ENCODE measurements at places on chromosomes 16 and 17.

DNA sequence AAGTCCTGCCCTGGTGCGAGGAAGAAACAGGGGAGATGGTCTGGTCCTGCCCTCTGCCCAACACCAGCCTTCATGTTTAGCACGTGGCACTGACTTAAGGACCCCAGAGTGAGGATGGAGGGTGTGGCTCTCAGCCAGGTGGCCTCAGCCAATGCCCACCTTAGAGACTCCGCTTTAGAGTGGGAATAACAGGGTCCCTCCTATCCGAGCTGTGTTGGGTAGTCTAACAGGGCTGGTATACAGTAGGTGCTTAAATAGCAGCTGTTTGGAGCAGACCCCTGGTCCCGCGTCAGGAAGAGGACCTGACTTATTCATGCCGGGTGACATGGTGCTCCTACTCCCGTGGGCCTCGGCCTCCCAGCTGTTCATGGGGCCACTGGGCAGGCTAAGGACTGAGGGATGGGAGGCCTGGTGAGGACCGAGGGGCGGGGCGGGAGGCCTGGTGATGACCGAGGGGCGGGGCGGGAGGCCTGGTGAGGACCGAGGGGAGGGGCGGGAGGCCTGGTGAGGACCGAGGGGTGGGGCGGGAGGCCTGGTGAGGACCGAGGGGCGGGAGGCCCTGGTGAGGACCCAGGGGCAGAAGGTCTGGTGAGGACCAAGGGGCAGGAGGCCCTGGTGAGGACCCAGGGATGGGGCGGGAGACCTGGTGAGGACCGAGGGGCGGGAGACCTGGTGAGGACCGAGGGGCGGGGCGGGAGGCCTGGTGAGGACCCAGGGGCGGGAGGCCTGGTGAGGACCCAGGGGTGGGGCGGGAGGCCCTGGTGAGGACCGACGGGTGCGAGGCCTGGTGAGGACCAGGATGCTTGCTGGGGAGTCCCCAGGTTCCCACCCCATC lies 7.6 kb downstream of the ZFPM1 start:
- no peak for DNase-seq

DNA sequence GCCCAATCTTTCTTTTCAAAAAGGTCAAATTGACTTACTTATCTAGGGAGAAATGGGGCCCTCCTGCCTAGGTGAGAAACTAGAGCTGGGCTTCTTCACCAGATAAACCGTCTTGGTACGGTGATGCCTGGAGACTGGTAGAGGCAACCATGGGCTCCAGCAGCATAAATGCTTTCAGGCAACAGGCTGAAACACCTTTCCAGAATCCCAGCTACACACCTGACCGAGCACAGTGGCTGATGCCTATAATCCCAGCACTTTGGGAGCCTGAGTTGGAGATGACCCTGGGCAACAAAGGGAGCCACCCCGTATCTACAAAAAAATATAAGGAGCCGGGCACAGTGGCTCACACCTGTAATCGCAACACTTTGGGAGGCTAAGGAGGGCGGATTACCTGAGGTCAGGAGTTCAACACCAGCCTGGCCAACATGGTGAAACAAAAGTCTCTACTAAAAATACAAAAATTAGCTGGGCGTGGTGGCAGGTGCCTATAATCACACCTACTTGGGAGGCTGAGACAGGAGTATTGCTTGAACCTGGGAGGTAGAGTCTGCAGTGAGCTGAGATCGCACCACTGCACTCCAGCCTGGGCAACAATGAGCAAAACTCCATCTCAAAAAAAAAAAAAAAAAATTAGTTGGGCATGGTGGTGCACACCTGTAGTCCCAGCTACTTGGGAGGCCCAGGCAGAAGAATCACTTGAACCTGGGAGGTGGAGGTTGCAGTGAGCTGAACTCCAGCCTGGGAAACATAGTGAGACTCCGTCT lies 8.0 kb downstream of the TRAF4 start:
- DNase-seq = no peak

DNA sequence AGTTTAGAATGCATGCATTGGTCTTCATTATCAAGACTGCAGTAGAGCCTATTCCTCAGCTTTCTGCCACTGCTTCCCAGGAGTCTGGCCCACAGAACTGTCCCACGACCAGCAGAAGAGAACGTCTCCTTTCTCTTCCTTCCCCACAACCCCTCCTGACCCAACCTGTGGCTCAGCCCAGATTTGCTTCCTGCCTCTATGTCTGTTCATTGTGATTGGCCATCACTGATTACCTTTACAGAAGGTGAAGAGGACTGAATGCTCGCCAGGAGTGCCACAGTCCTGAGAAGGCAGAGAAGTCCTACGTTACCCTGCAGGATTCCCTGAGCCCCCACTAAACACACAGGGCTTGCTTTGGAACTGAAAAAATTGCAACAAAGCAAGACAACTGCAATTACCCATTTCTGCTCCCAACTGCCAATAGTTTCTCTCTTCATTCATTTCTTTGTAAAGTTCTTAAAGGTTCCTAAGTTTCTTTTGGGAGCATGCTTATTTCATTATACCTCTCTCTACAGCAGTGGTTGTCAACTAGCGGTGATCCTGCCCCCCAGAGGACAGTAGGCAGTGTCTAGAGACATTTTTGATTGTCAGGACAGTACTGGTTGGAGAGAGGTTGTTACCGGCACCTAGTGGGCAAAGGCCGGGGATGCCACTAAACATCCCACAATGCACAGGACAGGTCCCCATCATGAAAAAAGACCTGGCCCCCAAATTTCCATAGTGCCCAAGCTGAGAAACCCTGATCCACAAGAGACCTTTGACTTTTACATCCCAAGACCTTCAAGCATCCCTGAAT lies 4.5 kb upstream of the NAT9 start:
- peak; percentile 28 for DNase-seq

DNA sequence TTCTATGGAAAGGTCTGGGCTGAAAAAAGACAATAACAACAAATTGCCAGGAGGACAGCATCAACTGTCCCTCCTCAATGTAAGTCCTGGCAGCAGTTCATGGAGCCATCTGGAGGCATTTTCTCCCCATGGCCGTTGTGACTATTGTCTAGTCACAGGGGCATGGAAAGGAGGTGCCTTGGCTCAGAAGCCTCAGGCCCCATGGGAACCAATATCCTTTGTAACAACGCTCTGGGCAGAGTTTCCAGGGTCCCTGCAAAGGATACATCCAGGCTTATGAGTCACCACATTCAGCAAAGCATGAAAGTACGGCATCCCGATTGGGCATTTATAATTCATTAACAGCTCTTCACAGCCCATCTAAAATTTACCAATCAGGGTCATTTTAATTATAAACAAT lies 85.2 kb downstream of the GLG1 start:
- no peak for DNase-seq

GRCh38 chr17:6454495-6455320 lies 10.5 kb downstream of the PIMREG start:
- DNase-seq = no peak

GRCh38 chr17:50559674-50560184 lies 786 bp upstream of the CACNA1G start:
- peak; percentile 42 for DNase-seq

DNA sequence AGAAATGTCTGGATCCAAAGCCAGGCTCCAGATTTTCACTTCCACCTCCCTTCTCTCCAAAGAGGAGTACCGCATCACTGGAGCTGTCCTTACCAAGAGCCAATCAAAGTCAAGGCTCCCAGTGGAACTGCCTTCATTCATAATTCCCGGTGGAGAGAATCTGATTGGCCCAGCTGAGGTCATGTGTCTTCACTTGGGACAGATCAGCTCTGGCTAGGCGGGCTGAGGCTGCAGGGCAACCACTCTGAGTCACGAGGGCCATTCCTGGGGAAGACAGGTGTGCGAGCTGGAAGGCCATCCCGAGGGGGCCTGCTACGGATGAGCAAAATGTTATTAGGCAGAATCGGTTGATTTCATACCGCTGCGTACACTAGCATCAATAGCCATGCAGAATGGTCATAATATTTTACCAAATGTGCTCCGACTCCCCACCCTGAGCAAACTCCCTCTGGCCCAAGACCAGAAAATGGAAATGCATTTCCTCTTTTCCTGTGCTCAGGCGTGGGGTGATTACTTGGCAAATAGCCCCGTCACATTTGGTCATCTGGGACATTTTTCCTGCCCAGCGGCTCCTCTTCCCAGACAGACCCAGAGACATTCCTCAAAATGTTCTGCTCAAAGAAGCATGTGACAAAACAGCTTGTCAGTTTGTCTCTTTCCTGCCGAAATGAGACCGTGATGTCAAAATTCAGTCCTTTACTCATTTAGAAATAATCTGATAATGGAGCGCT lies 111.1 kb downstream of the AIPL1 start:
- DNase-seq = no peak

DNA sequence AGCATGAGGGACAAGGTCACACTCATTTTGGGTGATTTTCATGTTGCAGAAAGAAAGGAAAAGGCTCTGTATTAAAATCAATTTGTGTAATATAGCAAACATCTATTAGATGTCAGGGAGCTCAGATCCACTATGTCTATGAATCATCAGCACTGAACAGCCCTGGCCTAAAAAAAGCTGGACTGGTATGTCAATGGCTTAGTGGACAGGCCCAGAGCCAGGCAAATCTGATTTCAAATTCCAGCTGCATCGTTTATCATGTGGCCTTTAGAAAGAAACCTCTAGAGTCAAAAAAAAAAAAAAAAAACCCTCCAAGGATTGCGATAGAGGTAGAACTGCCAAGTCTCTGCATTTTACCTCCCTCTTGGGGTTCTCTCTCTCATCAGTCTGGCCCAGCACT lies 5.4 kb downstream of the GAS7 start:
- no peak for DNase-seq

DNA sequence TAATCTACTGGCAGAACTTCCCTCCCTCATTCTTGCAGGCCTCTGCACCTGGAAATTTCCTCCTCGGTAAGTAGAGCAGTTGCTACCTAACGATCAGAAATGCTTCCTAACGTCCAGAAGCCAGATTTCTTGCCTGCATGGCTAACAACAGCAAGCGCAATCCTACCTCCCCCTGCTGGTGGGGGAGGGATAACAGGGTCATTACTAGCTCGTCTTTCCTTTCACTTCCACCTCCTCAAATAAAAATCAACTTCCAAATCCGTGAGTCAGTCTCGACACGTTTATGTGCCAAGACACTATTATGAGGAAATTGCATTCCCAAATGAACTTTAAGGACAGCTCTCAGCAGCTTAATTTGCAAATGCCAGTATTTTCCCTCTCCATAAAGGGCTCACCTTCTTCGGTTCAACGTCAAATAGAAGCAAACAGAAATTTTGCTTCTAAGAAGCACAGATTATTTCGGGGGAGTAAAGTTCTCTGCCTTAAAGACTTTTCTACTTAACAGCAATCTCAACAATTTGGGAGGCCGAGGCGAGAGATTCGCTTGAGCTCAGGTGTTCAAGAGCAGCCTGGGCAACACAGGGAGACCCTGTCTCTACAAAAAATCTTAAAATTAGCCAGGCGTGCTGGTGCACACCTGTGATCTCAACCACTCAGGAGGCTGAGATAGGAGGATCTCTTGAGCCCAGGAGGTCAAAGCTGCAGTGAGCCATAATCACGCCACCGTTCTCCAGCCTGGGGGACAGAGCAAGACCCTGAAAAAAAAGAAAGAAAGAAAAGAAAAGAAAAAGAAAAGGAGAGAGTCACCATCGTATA lies 188.6 kb upstream of the PSMD7 start:
- peak; percentile 27 for DNase-seq

DNA sequence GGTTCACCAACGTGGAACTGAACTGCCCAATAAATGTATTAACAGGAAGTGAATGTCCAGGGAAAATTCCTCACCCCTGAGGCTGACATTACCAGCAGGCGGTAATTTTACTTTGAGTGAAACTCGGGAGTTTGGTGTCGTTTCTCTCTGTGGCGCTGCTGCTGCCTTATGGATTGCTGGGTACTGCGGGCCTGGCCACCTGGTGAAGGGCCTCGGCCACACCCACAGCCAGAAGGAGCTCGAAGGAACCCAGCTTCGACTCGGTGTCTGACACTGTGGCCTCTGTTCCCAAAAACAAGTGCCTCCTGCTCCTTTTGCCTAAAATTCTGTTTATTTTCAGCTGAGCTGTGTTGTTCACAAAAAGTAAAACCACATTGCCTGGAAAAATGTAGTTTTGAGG lies 115.0 kb downstream of the BANP start:
- no peak for DNase-seq

DNA sequence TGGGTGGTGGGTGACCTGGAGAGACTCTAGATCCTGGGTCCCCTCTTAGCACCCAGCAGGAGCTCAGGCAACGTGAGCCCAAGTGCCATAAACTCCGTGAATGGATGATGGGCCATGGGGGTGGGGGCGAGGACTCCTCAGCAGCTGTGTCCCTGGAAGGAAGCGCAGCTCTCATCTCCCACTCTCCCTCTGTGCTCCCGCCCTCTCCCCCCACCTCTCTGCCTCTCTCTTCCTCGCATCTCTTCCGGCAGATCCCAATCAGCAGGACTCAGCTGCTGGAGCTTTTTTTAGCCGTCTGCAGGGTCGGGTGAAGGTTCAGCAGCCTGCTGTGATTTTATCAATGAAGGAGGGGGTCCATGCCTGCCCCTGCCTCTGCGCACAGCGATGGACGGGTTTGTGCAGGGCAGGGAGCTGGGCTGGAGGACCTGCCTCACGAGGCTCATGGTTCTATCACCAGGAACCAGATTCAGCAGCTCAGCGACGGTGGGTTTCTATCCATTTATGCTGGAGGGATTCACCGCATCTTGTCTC lies 8.3 kb downstream of the CCR7 start:
- DNase-seq = no peak

GRCh38 chr16:20285993-20286499 lies 41.3 kb downstream of the GP2 start:
- DNase-seq = no peak

Data from activated naive CD8-positive, alpha-beta T cell treated with anti-CD3 and anti-CD28 coated beads for 36 hours (primary cell).